ENCODE measurements at places on chromosomes 11 and 22.

- H3K27ac ChIP-seq: no peak overlapping the region
- no peak overlapping the region for H3K4me3 ChIP-seq
- peaks cover 46% of the 10 kb centered on the region for H3K36me3 ChIP-seq
- no peaks in the 10 kb centered on the region for H3K27me3 ChIP-seq
- H3K4me1 ChIP-seq: peaks cover 29% of the 10 kb centered on the region
Observed at GRCh38 chr11:62712276-62712812, 4.9 kb downstream of the GNG3 start.

DNA sequence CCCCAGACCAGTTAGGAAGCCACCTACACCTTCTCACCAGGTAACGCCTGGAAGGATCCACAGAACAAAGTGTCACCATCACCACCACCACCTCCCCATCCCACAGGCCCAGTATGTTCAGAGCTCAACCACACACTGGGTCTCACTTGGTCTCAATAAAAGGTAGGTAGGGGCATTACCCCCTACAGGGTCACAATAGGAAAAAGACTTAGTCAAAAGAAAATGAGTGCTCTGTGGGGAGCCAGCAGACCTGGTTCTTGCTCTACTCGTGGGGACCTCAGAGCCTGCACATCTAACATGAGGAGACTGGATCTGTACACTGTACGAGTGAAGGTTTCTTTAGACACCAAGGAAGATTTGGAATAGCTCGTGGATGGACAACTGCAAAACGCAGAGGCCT lies 49.3 kb downstream of the HIRA start:
- H3K36me3 ChIP-seq: peaks cover 59% of the 10 kb centered on the region
- H3K4me1 ChIP-seq: no peaks in the 10 kb centered on the region
- H3K27ac ChIP-seq: no peak overlapping the region
- H3K4me3 ChIP-seq: no peak overlapping the region

GRCh38 chr11:57597461-57597915 lies at the start of gene SERPING1:
TSS of gene SERPING1 (plus strand) at chr11:57597685. CDS start at chr11:57598271, 586 bp downstream.
- no peak within 1 kb of the TSS for H3K27ac ChIP-seq
- no peak for DNase-seq
- H3K36me3 ChIP-seq: no peaks in the 10 kb centered on the region
- no peak within 1 kb of the TSS for H3K4me3 ChIP-seq
- peaks cover 14% of the 10 kb centered on the region for H3K27me3 ChIP-seq

DNA sequence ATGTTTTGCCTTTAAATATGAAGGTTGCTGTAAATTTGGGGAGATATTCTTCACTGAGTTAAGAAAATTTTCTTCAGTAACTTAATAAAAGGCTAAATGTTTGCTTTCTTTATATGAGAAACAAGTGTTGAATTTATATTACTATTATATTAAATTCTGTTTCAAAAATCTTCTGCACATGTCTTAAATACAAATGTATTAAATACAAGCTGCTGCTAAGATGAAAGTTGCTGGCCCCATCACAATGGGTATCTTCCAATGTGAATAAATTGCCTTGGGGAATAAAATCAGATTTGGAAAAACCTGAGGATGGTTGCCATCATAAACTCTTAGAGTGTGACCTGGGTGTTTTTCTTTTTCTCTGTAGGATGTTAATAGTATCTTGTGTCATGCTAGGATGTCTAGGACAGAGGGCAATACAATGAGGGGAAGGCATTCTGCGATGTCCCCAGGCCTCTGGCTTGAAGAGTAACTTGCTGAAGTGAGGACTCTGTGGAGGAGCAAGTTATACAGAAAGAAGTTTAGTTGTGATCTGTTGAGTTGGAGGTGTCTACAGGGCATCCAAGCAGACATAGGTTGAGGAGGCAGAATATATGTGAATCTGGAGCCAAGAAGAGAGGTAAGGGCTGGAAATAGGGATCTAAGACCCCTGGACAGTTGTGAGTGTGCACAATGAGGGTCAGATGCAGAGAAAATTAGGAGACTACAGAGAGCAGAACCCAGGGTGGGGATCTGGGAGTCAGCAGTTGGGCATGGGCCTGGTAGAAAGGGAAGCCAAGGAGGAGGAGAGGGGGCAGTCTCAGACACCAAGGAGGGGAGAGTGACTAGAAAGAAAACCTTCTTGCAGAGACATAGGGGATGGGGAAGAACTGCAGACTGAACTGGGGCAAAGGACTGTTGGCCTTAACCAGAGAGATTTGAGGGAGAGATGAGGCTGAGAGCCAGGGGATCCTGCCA lies 4.8 kb downstream of the IGLL5 start:
- no peak overlapping the region for H3K4me3 ChIP-seq
- no peak for DNase-seq
- peaks cover 6% of the 10 kb centered on the region for H3K27me3 ChIP-seq

DNA sequence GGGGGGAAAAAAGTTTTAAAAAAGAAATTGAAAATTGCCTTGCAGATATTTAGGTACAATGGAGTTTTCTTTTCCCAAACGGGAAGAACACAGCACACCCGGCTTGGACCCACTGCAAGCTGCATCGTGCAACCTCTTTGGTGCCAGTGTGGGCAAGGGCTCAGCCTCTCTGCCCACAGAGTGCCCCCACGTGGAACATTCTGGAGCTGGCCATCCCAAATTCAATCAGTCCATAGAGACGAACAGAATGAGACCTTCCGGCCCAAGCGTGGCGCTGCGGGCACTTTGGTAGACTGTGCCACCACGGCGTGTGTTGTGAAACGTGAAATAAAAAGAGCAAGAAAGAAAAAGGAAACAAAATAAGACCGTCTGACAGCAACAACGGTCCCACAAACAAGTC lies 964.9 kb downstream of the NTM start:
- DNase-seq: no peak
- H3K27ac ChIP-seq: no peak overlapping the region
- no peak overlapping the region for H3K4me3 ChIP-seq
- no peaks in the 10 kb centered on the region for H3K27me3 ChIP-seq
- no peaks in the 10 kb centered on the region for H3K4me1 ChIP-seq
- H3K36me3 ChIP-seq: no peaks in the 10 kb centered on the region

DNA sequence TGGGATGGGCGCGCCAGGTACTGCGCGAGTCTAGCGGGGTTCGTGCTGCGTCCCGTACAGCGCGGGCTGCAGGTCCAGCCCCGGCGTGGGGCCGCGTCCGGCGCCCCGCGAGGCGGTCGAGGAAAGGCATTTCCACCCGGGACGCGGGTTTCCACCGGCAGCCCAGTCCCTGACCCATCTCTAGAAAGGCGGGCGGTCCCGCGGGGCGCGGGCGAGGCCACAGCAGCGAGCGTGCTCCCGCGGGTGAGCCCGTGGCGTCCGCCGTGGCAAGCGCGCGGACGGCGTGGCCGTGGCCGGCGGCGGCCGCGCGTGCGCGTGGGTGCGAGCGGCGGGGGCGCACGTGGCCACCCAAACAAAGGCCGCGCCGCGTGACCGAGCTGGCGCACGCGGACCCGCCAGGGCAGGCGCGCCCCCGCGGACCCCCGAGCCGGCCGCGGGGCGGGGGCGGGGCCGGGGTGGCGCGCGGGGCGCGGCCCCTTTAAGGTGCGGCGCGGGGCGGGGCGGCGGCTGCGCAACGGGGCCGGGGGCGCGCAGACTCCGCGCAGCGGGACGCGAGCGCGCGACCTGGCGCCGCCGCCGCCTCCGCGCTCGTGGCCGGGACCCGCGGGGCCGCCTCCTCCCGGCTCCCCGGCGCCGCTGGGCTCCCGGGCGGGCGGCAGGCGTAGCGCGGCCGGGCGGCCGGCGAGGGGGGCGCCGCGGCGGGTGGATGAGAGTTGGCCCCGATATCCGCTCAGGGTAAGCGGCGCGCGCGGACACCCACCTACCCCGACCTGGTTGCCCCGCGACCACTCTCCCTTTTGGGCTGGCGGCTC lies 39.3 kb upstream of the CELSR1 start:
- peak; percentile 58 for DNase-seq
- no peaks in the 10 kb centered on the region for H3K36me3 ChIP-seq
- peak overlapping the region; percentile 31 for H3K27ac ChIP-seq
- peaks cover 30% of the 10 kb centered on the region for H3K4me1 ChIP-seq
- no peaks in the 10 kb centered on the region for H3K27me3 ChIP-seq
- H3K4me3 ChIP-seq: peak overlapping the region; percentile 62

- peaks cover 18% of the 10 kb centered on the region for H3K4me1 ChIP-seq
- no peak overlapping the region for H3K27ac ChIP-seq
- DNase-seq: peak; percentile 21
- H3K27me3 ChIP-seq: no peaks in the 10 kb centered on the region
Observed at GRCh38 chr11:11157185-11157584, 195.9 kb downstream of the CSNK2A3 start.

- H3K27me3 ChIP-seq: no peaks in the 10 kb centered on the region
- no peak overlapping the region for H3K27ac ChIP-seq
- no peaks in the 10 kb centered on the region for H3K36me3 ChIP-seq
Observed at GRCh38 chr22:40396882-40397281, 26.5 kb downstream of the SGSM3 start.

- no peak overlapping the region for H3K27ac ChIP-seq
- DNase-seq: no peak
- no peak overlapping the region for H3K4me3 ChIP-seq
- H3K27me3 ChIP-seq: no peaks in the 10 kb centered on the region
- no peaks in the 10 kb centered on the region for H3K4me1 ChIP-seq
- H3K36me3 ChIP-seq: no peaks in the 10 kb centered on the region
Observed at GRCh38 chr11:29005401-29005980, 897.3 kb downstream of the METTL15 start.

DNA sequence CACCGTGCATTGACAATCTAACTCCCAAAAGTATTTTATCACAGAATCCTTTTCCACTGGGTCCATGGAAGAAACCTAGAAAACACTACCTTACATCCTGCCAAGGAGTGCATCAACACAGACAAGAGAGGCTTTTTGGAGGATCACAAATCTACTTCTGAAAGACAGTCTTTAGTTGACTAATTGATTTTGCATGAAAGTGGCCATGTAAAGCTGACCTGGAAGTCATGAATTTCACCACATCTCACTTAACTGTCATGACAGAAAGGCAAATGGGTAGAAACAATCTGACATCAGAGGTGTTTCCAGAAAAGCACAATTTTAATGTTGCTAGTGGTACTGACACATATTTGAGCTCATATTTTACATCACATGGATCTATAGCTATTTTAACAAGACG lies 101.6 kb downstream of the FAM76B start:
- H3K27ac ChIP-seq: no peak overlapping the region
- H3K36me3 ChIP-seq: no peaks in the 10 kb centered on the region
- H3K4me1 ChIP-seq: peaks cover 82% of the 10 kb centered on the region

- H3K36me3 ChIP-seq: no peaks in the 10 kb centered on the region
- no peaks in the 10 kb centered on the region for H3K4me1 ChIP-seq
- no peaks in the 10 kb centered on the region for H3K27me3 ChIP-seq
Observed at GRCh38 chr11:73176145-73176873, 34.2 kb upstream of the FCHSD2 start.

DNA sequence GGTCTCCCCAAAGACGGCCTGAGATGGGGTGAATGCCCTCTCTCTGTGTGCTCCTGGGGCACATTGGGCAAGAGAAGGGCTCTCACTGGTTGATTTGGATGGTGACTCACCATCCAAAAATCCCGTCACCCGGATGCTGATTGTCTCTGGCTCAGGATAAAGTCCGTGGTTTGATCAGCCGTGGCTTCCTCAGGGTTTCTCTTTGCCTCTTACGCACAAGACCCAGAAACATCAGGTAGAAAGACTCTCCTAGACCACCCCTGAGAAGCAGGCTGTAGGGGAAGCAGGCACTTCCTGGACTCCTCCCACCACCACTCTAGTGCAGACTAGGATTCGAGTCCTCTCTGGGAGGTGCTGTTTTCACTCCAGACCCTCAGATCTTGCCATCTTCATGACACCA lies 176.1 kb upstream of the NCAM1 start:
- no peaks in the 10 kb centered on the region for H3K4me1 ChIP-seq
- no peak for DNase-seq
- H3K27me3 ChIP-seq: no peaks in the 10 kb centered on the region
- no peaks in the 10 kb centered on the region for H3K36me3 ChIP-seq

- DNase-seq: no peak
- H3K36me3 ChIP-seq: no peaks in the 10 kb centered on the region
- no peak overlapping the region for H3K27ac ChIP-seq
- no peaks in the 10 kb centered on the region for H3K27me3 ChIP-seq
- H3K4me3 ChIP-seq: no peak overlapping the region
Observed at GRCh38 chr11:121636081-121636799, 183.5 kb upstream of the SORL1-AS1 start.

- H3K4me1 ChIP-seq: no peaks in the 10 kb centered on the region
- no peaks in the 10 kb centered on the region for H3K36me3 ChIP-seq
- no peak within 1 kb of the TSS for H3K27ac ChIP-seq
- no peak for DNase-seq
Observed at GRCh38 chr11:92224407-92225124, at the start of gene FAT3. TSS of gene FAT3 (plus strand) at chr11:92224818. CDS start at chr11:92352113, 127,295 bp downstream.

DNA sequence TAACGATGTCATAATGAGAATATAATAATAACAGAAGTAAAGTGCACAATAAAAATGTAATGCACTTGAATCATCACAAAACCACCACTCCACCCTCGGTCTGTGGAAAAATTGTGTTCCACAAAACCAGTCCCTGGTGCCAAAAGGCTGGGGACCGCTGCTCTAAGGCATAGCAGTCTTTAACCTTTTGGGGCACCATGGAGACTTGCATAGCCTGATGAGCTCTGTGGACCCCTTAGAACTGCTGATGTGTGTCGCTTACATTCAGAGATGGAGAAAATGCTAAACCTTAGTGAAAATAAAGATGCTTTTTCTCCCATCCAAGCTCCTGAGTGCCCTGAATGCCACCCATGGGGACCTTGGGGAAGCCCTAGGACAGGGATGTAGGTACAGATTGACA lies 87.6 kb upstream of the SEPTIN5 start:
- no peak overlapping the region for H3K27ac ChIP-seq
- DNase-seq: no peak
- H3K4me1 ChIP-seq: peaks cover 4% of the 10 kb centered on the region

GRCh38 chr11:103488031-103488461 lies 378.8 kb downstream of the DYNC2H1 start:
- no peaks in the 10 kb centered on the region for H3K4me1 ChIP-seq
- H3K27ac ChIP-seq: no peak overlapping the region
- no peak overlapping the region for H3K4me3 ChIP-seq
- no peaks in the 10 kb centered on the region for H3K27me3 ChIP-seq
- H3K36me3 ChIP-seq: no peaks in the 10 kb centered on the region
- DNase-seq: no peak

DNA sequence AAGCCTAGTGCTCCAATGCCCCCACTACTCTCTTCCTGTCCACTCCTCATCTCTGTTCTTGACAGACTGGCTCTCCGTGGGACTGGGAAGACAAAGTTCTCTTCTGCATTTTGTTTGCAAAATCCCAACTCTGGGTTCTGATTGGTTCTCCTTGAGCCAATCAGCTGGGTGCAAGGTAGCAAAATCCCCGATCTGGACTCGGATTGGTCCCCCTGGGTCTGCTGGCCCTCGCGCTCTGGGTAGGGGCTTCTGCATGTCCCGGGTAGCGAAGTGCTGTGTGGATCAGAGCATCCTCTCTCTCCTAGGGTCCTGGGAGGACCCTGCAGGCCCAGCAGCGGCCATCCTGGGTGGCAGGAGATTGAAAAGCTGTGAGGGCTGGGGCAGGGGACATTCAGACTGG lies 22.3 kb upstream of the A4GALT start:
- H3K4me3 ChIP-seq: no peak overlapping the region
- H3K36me3 ChIP-seq: no peaks in the 10 kb centered on the region
- H3K27me3 ChIP-seq: no peaks in the 10 kb centered on the region
- H3K27ac ChIP-seq: no peak overlapping the region
- DNase-seq: no peak
- no peaks in the 10 kb centered on the region for H3K4me1 ChIP-seq

- no peaks in the 10 kb centered on the region for H3K4me1 ChIP-seq
- no peaks in the 10 kb centered on the region for H3K36me3 ChIP-seq
- no peak overlapping the region for H3K27ac ChIP-seq
- no peak overlapping the region for H3K4me3 ChIP-seq
- DNase-seq: no peak
- no peaks in the 10 kb centered on the region for H3K27me3 ChIP-seq
Observed at GRCh38 chr11:122707901-122708300, 52.4 kb downstream of the UBASH3B start.
